Lower lobe of right lung (tissue), 2 donors: ENCODE measurements at places on chromosomes 1 and 21.

- no peak for DNase-seq
Observed at GRCh38 chr1:200364091-200364759, 45.6 kb downstream of the ZNF281 start.

- DNase-seq, result peak; percentile 61
Observed at GRCh38 chr1:23742670-23743286, 493 bp upstream of the ELOA start.

DNA sequence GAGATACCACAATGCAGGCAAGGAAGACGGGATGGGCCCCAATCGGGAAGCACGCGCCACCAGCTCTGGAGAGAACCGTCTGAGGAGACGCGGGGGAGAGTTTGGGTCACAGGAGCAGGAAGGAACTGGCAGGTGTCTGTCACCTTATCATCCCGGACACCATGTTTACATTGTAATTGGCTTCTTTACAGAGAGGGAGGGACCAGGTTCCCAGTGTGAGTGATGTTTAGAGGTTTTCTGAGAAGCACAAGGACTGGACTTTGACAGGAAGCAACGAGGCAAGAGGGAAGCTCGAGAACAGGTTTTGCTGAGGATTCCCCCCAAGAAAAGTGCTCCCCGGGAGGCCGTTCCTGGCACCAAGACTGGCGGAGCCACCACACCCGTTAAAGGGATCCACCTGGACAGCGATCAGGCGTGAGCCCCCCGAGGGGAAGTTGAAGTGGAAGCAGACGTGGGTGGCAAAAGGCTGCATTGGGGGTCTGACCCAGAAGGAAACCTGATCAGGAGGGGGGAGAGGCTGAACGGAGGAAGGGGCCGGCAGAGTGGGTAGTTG lies 957 bp downstream of the EPS15 start:
- peak; percentile 58 for DNase-seq

DNA sequence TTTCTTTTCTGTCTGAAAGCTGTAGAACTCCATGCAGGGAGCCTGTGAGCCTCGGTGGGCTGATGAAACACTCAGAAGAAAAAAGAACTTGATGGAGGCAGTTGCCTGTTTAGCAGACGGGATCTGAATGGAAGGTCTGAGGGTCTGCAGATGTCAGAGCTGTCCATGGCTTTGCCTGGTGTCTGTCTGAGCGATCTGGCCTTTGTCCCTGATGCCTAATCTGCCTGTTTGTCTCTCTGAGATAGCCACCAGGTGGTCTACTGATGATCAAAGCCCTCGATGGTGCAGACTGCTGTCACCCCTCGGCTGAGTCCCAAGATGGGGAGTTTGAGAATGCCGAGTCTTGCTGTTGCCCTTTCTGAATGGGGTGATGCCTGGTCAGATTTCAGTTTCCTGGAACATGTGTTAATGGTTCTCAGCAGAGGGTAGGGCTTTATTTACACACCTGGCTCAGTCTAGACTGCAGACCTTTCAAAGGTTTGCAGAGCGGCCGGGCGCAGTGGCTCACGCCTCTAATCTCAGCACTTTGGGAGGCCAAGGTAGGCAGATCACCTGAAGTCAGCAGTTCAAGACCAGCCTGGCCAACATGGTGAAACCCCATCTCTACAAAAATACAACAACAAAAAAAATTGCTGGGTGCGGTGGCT lies 90.4 kb downstream of the KIF26B start:
- peak; percentile 57 for DNase-seq

- no peak for DNase-seq
Observed at GRCh38 chr1:181110013-181110412, 21.5 kb downstream of the IER5 start.

- no peak for DNase-seq
Observed at GRCh38 chr1:28756846-28757245, 20.1 kb downstream of the YTHDF2 start.
